ENCODE measurements at places on chromosomes 1 and 21. TPM values are rescaled to one million over a fixed set of nuclear protein-coding genes. Genes with fewer than 3 reads are reported as not detected.

SAMD13 gene
- total RNA-seq: 0.29 TPM

MROH9 gene
- not detected for total RNA-seq

MOB3C gene
- 20.1 TPM for total RNA-seq

PAX7 gene
- not detected for total RNA-seq

ST6GALNAC3 gene
- total RNA-seq: 0.50 TPM

PLA2G2F gene
- total RNA-seq: not detected

LRRC39 gene
- total RNA-seq: 0.45 TPM

SLC1A7 gene
- total RNA-seq: not detected

KTI12 gene
- total RNA-seq: 14.6 TPM

FAM177B gene
- not detected for total RNA-seq

NUAK2 gene
- 1.6 TPM for total RNA-seq

PTGER3 gene
- 2.8 TPM for total RNA-seq

SEC16B gene
- not detected for total RNA-seq

WNT9A gene
- not detected for total RNA-seq

ACTL8 gene
- not detected for total RNA-seq

SMCP gene
- not detected for total RNA-seq

LCE1A gene
- total RNA-seq: not detected

All from activated CD8-positive, alpha-beta T cell treated with anti-CD3 and anti-CD28 coated beads, Interleukin-2, amount 10 ng/mL, durations not matched to agents 7 days and 5 days (primary cell).